ENCODE measurements at places on chromosomes 2 and 18.

DNA sequence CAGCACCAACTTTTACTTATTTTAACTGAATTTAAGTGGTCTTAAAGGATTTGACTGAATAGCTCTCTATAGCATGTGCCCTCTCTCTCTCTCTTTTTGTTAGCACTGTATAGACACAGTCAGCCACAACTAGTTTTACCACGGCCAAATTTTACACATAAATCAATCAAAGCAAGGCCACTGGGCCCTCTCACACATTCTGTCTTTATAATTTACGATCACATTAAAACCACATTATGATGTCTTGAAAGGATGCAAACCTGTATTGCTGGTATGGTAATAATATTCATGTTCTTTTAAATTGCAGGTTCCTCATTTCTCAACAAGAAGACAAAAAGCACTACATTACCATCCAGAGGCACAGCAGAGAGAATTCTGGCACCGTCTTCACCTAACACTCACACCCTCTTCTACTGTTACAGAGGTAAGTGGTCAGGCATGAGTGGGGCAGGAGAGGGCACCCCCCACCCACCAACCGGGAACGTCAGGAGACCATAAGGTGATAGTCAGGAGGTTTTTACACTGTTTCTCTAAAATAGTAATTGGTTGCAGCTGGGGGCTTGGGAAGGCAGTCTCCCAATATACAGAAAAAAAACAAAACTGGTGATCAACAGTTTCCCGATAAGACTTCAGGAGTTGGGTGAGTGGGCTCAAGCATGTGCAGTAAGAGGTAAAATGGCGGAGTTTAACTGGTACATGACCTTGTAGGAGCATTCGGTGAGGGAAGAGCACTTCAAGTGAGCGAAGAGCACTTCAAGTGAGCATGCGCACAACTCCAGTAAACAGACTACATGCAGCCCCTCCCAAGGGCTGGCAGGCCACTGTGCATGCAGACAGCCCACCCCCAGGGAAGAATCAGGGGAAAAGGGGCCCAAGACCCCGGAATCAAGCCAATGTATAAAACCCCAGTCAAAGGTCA, 296.7 kb downstream of the PIEZO2 start:
- no peak for DNase-seq

- DNase-seq, result no peak
Measured at GRCh38 chr2:229257985-229258384, 13.1 kb downstream of the PID1 start.

DNA sequence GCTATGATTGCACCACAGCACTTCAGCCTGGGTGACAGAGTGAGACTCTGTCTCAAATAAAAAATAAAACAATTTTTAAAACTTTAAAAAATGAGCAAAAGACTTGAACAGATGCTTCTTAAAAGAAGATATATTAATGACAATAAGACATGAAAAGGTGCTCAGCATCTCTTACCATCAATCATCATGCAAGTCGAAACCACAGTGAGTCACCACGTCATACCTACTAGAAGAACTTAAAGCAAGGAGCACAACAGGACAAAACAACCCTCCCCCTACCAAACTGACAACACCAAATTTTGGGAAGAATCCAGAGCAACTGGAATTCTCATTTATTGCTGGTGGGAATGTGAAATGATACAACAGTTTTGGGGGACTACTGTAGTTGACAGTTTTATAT, 251.6 kb downstream of the BCL2 start:
- no peak for DNase-seq

DNA sequence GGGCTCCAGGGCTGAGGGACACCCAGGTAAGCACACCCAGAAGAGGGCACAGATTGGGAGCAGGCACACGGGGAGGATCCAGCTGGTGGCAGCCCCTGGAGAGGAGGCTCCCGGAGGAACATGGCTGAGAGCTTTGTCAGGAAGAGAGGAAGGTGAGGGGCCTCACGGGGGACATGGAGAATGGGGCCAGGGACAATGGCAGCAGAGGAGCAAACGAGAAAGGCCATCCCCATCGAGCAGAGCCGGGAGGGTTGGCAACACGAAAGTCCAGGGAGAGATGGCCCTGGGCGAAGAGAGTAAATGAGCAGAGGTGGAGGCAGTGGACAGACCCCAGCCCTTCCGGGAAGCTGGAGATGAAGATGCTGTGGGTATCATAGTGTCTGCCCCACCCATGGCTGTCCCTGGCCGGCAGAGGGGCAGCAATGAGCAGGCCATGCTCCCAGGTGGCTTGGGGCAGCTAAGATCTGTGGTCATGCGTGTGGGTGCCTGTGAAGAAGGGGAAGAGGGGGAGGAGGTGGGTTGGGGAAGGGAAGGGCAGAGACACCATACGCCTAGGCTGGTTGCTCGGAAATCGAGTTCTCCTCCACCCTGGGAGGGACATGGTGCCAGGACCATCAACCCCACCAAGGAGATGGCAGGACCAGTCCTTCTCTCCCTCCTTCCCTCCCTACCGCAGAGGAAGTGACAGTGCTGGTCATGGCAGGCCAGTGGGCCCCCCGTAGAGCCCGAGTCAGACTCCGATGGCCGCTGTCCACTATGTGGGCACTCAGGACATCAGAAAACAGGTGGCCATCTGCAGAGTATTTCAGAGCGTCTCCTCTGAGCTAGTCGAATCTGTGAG, 191.7 kb downstream of the NDUFA10 start:
- DNase-seq, result no peak

DNA sequence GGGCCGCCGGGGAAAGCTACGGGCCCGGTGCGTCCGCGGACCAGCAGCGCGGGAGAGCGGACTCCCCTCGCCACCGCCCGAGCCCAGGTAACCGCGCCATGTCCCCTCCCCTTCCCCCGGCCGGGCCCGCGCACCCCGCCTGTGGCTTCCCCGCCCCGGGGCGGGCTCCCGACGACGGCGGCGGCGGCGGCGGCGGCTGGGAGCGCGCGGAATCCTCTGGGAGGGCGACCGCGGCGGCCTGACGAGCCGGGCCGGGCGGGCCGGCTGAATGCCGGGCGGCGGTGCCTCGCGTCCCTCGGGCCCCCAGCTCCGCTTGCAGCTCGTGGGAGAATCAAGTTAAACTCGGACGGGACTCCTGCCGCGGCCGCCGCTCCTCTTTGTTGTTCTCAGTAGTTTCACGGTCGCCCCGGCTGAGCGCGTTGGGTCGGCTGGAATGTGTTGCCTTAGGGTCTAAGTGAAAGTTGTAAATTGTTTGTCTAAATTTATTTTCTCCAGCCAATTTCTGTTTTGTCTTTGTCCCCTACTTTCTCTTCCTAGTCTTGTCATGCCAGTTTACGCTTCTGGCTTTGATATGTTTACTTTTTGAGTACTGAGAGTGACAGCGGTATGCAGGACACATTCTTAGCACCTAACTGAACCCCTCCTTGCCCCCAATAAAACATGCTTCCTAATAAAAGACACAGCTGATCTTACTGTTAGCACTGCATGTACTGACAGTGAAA, 685 bp downstream of the SMAD4 start:
- DNase-seq, result no peak

GRCh38 chr18:34329840-34330239, 105.1 kb upstream of the NOL4 start:
- no peak for DNase-seq

DNA sequence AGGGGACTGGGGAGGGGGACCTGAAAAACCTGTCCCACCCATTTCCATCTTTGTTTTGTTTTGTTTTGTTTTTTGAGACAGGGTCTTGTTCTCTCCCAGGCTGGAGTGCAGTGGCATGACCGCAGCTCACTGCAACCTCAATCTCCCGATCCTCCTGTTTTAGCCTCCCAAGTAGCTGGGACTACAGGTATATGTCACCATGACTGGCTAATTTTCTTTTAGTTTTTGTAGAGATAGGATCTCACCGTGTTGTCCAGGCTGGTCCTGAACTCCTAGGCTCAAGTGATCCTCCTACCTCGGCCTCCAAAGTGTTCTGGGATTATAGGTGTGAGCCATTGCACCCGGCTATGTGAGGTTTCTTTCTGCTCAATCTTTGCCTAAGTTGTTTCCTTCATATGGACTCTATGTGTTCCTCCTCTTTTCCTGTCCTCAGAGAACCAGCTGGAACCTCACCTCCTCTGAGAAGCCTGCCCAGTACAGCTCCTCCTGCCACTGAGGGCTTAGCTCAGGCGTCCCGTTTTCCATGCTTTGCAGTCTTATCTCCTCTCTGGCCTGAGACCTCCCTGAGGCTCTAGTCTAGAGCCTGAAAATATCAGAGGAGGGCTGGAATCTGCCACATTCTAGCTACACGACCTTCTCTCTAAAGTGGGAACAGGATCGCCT, 74.8 kb downstream of the HS1BP3 start:
- no peak for DNase-seq

GRCh38 chr2:133413863-133414262, 154.4 kb downstream of the NCKAP5 start:
- no peak for DNase-seq

GRCh38 chr2:135791418-135792190, 45.4 kb downstream of the LCT start:
- no peak for DNase-seq

GRCh38 chr2:229861431-229861830, 60.4 kb downstream of the TRIP12 start:
- DNase-seq, result no peak

DNA sequence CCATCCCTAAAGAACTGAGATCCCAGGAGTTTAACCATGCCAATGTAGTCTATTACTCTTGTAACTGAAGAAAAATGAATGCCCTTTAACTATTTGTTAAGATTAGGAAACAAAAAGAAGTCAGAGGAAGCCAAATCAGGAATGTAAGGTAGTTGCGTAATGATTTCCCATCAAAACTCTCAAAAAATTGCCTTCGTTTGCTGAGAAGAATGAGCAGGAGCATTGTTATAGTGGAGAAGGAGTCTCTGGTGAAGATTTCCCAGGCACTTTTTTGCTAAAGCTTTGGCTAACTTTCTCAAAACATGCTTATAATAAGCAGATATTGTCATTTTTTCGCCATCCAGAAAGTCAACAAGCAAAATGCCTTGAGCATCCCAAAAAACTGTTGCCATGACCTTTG, 224.0 kb upstream of the SIX2 start:
- no peak for DNase-seq

- DNase-seq, result no peak
Measured at GRCh38 chr18:75341897-75342296, 85.6 kb downstream of the SMIM21 start.

DNA sequence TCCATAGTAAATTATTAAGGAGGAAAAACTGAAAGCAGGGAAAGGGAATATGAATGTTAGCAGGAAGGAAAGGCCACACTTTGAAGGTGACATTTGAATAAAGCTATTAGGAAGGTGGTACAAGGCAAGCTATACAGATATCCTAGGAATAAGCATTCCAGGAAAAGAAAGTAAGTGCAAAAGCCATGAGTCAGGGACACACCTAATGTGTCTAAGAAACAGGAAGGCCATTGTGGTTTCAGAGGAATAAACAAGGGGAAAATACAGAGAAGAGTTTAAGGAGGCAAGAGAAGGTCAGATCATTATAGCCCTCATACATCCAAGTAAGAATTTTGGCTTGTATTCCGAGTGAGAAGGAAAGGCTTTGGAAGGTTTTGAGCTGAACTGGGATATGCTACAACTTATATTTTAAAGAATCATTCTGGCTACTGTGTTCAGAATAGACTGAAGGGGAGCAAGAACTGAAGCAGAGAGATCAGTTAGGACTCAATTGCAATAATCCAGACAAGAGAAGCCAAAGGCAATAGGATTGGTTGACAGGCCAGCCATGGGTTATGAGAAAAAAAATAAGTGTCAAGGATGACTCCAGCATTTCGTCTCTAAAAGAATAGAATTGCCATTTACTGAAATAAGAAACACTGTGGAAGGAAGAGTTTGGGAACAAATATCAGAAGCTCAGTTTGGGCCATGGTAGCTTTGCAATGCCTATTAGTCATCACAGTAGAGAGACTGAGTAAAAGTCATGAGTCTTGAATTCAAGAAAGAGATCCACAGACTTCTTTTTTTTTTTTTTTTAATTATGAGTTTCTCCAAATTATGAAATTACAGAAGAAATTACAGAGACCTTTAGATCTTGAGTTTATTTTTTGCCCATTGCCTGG, 11.3 kb downstream of the RAD51AP2 start:
- no peak for DNase-seq

DNA sequence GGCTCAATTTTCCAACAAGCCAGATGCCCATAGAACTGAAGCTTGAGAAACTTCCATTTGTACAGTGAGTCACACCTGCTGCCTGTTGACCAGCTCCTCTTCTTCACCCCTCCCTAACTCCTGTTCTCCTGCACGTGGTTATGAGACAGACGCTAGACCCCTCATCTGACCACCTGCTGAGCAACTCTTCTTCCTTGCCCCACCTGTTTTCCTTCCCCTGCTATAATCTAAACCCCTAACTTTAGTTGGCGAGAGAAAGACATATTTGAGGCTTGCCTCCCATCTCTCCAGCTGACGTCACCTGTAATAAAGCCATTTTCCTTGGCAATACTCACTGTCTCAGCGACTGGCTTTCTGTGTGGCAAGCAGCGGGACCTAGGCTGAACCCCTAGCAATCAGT, 22.3 kb upstream of the ITM2C start:
- no peak for DNase-seq

DNA sequence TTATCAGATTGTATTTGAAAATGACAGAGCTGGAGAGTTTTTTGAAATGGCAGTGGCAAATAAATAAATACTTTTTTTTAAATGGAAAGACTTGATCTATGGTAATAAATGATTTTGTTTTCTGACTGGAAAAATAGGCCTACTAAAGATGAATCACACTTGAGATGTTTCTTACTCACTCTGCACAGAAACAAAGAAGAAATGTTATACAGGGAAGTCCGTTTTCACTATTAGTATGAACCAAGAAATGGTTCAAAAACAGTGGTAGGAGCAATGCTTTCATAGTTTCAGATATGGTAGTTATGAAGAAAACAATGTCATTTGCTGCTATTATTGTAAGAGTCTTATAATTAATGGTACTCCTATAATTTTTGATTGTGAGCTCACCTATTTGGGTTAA, 30.9 kb downstream of the CD28 start:
- DNase-seq, result no peak

- DNase-seq, result no peak
Measured at GRCh38 chr2:111702804-111703196, 181.2 kb downstream of the ANAPC1 start.
